ENCODE measurements at places on chromosomes 1 and 21. TPM values are rescaled to one million over a fixed set of nuclear protein-coding genes. Genes with fewer than 3 reads are reported as not detected.

Gene LDLRAD1
- 1.5 TPM for total RNA-seq

Gene LAPTM5
- total RNA-seq, result 0.29 TPM

Gene GPR37L1
- total RNA-seq, result 0.24 TPM

Gene KIAA1614
- total RNA-seq, result 0.31 TPM

Gene OR2AK2
- not detected for total RNA-seq

Gene KRTAP12-4
- total RNA-seq, result not detected

Gene ERO1B
- 33.0 TPM for total RNA-seq

Gene CNIH4
- total RNA-seq, result 59.3 TPM

Gene TMEM51
- total RNA-seq, result 12.5 TPM

Gene PTPN22
- total RNA-seq, result not detected

Gene MORC3
- 23.6 TPM for total RNA-seq

Gene LIN28A
- 26.2 TPM for total RNA-seq

Gene CFAP57
- 0.74 TPM for total RNA-seq

Gene ABL2
- 13.7 TPM for total RNA-seq

Gene GRIK1
- 4.1 TPM for total RNA-seq

Gene GLIS1
- 2.1 TPM for total RNA-seq

Gene BECN2
- not detected for total RNA-seq

Gene CD1E
- not detected for total RNA-seq

Gene CD48
- not detected for total RNA-seq

Gene TMEM200B
- 8.3 TPM for total RNA-seq

Gene RHBDL2
- total RNA-seq, result 0.80 TPM

Gene HPCA
- total RNA-seq, result 2.0 TPM

Gene CDCP2
- not detected for total RNA-seq

Gene TSPAN1
- total RNA-seq, result 27.6 TPM

Gene UTS2
- total RNA-seq, result not detected

Gene TMEM82
- total RNA-seq, result 1.1 TPM

Gene GJB5
- total RNA-seq, result 7.5 TPM

Gene OPRD1
- 1.1 TPM for total RNA-seq

Gene NUP210L
- not detected for total RNA-seq

Gene NBPF6
- not detected for total RNA-seq

Gene TNFRSF14
- total RNA-seq, result 8.5 TPM

All from type B pancreatic cell (in vitro differentiated cells).